ENCODE measurements at places on chromosomes 6 and 20. TPM values are rescaled to one million over a fixed set of nuclear protein-coding genes. Genes with fewer than 3 reads are reported as not detected.

CD109 gene
- 18.4 TPM for total RNA-seq

- no peak for DNase-seq
Measured at GRCh38 chr6:36542041-36542440, 5.2 kb downstream of the STK38 start.

DNA sequence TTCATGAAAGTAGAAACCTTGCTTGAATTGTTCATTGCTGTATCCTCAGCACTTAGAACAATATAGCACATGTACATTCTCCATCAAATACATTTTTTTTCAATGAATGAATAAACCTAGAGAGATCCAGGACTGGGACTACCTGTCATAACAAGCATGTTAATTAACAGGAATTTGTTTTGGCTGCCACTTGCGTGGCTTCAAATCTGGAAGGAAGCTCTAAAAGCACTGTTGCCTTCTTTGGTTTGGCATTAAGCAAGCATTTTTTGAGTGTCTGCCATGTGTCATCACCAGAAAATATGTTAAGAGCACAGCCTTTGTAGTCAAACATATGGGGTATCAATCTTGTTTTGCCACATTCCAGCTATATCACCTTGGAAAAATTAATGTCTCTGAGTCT is 131.9 kb upstream of the BACH2 start:
- DNase-seq: no peak

LIME1 gene
- 59.0 TPM for total RNA-seq

DNA sequence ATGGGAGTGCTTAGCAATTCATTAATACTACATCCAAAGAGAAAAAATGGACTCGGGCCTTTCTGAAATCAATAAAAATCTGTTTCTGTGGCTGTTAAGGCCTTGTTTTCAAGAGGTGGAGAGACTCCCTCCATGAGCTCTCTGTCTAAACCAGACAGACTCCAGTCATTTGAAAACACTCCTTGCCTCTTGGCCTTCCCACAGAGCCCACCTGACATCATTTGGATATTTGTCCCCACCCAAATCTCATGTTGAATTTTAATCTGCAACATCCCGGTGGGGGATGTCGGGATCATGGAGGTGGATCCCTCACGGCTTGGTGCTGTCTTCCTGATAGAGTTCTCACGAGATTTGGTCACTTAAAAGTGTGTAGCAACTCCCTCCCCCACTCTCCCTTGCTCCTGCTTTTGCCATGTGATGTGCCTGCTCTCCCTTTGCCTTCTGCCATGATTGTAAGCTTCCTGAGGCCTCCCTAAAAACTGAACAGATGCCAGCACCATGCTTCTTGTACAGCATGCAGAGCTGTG is 226.3 kb downstream of the TBXT start:
- no peak for DNase-seq

OR10C1 gene
- total RNA-seq: not detected

PPIL6 gene
- total RNA-seq: 2.4 TPM

DNA sequence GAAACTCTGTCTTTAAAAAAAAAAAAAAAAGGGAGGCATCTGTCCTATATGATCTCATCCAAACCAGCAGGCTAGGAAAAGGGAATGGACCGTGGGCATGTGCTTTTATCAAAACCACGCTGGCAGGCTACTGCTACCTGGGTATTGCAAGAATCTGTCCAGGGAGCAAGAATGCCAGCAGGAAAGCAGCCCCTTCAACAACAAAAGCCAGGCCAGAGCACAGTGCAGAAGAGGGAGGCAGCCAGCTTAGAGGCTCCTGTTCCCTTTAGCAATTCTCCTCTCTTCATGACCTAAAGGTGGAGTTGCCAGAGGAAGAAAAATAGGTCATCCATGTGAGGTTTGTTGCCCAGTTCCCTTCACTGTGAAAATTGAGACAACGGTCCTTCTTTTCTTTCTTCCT is 18.2 kb downstream of the TBC1D20 start:
- DNase-seq: no peak

DNA sequence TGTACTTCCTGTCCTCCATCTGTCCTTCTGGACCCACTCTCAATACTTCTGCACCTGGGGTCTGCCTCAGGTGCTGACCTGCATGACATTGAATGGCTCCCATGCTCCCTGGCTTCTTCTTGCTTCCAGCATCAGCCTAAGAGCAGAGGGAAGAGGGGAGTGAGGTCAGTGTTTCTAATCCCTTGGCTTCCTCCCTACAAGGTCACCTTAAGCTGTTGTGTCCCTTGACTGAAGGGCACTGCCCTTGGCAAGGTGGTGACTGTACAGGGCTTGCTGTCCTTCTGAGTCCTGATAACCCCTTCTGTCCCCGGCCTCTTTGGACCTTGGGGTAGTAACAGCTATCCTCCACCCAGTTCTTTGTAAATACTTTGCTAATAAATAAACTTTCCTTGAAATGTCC is 9.6 kb downstream of the HLA-DMB start:
- no peak for DNase-seq

GRCh38 chr20:4108495-4109306 is 93.3 kb upstream of the RNF24 start:
- peak; percentile 82 for DNase-seq

DNA sequence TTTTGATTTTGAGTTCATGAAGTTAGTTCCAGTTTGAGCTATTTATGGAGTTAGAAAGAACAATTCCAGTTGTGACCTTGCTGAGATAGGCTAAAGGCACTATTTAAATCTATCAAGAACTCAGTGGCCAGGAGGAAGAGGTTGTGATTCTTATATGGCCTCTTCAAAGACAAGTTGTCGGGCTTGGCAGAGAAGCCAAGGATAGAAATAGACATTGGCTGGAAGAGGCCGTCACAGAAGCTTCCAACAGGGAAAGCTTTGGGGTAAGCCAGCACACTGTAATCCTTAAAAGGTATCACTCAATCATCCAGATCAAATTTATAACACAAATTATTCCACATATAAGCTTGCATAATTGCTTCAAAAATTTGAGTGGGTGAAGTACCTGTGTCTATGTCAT is 286.1 kb downstream of the SYNE1 start:
- no peak for DNase-seq

OR2H1 gene
- total RNA-seq: not detected

ZNF217 gene
- total RNA-seq: 33.2 TPM

GRCh38 chr6:106800379-106800778 is 171.0 kb downstream of the QRSL1 start:
- DNase-seq: no peak

RSPO4 gene
- total RNA-seq: not detected

SOBP gene
- total RNA-seq: not detected

DNA sequence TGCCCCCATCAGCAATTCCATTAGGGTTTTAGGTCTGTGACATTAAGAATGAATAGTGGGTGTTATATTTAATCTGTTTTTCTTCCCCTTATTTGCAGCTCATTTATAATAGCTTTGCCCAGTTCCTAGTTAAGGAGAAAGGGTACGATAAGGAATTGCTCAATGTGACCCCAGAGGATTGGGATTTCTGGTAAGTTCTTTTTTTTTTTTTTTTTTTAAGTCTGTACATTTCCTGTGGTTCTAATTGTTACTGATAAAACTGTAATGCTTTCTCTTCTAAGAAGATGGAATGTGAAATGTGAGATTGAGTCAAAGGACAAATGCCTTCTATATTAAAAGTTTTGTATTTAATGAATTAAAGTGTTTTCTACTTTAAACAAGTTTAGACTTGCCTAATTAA is 5.5 kb downstream of the NT5DC1 start:
- DNase-seq: no peak

MCHR2 gene
- total RNA-seq: not detected

CRISP3 gene
- total RNA-seq: not detected

- DNase-seq: no peak
Measured at GRCh38 chr6:159067334-159067733, 22.5 kb upstream of the TAGAP start.

- no peak for DNase-seq
Measured at GRCh38 chr6:90271831-90272230, 24.8 kb downstream of the BACH2 start.

HLA-DMB gene
- total RNA-seq: not detected

- no peak for DNase-seq
Measured at GRCh38 chr6:144262470-144263369, 22.4 kb upstream of the UTRN start.

DNA sequence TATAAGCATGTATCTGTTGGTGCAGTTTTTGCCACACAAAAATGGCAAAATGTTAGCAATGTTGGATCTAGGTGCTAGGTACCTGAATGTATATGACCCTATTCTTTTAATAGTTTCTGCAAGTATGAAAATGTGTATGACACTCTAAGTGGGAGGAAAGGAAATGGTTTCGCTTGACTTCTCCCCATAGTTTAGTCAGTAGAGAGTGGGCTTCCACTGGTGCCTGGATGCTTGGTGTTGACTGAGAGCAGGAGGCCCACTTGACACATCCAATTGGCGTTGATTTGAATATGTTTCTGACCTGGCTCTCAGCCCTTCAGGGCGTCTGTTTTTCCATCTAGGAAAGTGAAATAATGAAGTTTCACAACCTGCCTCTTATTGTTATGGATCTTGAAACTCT is 41.8 kb upstream of the GABRR1 start:
- DNase-seq: no peak

DNA sequence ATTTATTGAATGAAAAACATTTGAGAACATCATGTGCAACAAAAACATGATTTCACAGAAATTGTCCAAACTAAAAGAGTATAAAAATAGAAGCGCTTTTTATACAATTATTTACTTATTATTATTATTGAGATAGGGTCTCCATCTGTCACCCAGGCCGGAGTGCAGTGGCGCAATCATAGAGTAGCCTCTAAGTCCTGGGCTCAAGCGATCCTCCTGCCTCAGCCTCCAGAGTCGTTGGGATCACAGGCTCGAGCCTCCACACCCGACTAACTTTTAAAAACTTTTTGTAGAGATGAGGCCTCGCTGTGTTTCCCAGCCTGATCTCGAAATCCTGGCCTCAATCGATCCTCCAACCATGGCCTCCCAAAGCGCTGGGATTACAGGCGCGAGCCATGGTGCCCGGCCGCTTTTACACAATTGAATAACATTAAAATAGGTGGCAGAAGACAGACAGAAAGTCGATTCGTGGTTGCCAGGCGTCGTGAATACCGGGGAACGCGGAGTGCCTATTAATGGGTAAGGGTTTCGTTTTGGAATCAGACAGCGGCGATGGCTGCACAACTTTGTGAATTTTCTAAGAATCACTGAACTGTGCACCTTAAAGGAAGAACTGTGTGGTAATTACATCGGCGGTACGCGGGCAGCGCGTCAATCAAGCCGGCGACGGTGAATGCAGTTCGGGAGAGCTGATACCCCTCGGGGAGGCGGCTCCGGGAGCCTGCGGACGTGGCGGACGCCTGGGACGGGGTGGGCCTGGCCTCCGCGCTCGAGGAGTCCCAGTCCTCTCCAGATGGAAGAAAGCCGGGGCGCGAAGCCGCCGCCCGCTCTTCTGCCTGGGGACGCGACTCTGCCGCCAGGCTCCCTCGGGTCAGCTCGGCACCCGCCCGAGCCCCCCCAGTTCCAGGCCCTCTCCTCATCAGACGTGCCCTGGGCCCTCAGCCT is 807 bp downstream of the TBC1D20 start:
- peak; percentile 29 for DNase-seq

DNA sequence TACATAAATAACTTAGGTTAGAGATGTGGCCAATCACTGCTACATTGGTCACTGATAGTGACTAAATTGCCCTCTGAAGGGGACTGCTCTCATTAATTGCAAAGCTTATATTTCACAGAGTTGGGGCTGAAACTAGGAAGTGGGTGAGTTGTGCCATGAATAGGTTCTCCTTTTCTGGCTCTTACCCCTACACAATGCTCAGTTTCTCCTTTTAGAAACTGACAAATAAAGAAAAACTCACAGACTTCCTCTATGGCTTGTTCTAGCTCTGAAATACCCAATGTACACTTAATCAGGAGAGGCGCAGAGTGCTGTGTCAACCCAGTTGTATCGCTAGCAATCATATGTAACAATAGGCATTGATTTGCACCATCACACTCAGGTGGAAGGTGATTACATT is 41.2 kb upstream of the PROKR2 start:
- no peak for DNase-seq

GRCh38 chr6:41814629-41815028 is 27.1 kb downstream of the TOMM6 start:
- DNase-seq: no peak

DNA sequence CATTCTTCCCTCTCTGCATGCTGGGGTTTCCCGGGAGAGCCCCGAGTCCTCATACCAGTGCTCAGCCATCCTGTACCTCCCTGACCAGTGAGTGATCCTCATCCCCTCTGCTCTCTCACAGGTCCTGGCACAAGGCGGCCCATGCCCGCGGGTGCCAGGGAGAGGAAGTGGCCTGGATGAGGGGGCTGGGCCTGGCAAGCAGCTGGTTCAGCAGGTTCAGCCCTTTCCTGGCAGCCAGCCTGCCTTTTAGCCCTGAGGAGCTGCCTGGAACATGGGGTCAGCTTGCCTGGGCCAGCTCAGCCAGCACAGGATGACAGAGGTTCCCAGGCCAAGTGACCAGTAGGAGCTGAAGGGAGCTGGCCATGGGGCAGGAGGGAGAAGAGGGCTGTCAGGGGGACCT is 10.9 kb downstream of the MOCS1 start:
- no peak for DNase-seq

C6orf52 gene
- total RNA-seq: 16.5 TPM

GRCh38 chr20:21522481-21523280 is 8.8 kb upstream of the NKX2-2 start:
- no peak for DNase-seq

PI16 gene
- total RNA-seq: not detected

GRCh38 chr6:106181664-106182418 is 95.7 kb downstream of the PRDM1 start:
- peak; percentile 80 for DNase-seq

PRPH2 gene
- not detected for total RNA-seq

DNA sequence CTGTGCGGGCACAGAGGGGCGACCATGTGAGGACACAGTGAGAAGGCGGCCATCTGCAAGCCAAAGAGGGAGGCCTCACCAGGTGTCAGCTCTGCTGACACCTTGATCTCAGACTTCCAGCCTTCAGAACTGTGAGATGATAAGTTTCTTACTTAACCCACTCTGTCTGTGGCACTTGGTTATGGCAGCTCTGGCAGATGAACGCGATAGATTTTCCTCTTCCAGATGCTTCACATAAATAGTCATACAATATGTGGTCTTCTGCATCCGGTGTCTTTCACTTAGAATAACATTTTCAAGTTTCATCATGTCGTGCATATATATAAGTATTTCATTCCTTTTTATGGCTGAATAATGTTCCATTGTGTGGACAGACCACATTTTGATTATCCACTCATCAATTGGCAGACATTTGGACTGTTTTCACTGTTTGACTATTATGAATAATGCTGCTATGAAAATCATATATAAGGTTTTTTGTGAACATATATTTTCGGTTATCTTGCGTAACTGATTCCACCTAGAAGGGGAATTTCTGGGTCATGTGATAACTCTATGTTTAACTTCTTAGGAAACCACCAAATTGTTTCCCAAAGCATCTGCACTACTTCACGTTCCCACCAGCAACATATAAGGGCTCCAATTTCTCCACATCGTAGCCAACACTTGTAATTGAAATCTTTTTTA is 30.2 kb downstream of the PRR18 start:
- no peak for DNase-seq

GRCh38 chr20:55449091-55449490 is 556.2 kb downstream of the CBLN4 start:
- no peak for DNase-seq

All from A172 (cell line).